ENCODE measurements at places on chromosomes 2 and 18. TPM values are rescaled to one million over a fixed set of nuclear protein-coding genes. Genes with fewer than 3 reads are reported as not detected.

GRCh38 chr2:114001937-114002336 is 112.0 kb downstream of the ACTR3 start:
- no peak for DNase-seq

GRCh38 chr2:63827749-63828148 is 13.9 kb upstream of the UGP2 start:
- no peak for DNase-seq

GRCh38 chr2:29267720-29268119 is 152.5 kb downstream of the CLIP4 start:
- DNase-seq: no peak

DNA sequence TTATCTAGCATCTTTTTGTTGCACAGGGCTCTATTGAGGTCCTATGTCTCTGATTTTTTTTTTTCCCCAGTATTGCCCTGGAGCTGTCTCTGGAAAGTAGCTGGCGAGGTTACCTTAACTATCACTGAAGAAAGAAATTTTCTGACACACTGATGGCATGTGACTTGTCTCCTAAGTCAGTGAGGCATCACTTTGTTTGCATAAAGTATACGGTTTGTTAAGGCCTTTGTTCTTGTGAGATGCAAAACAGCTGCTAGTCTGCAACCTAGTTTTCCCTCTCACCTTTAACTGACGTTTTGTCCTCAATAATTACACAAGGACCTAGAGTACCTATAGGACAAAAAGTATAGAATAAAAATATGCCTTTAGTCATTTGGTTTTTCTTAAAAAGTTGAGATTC is 41.8 kb downstream of the UBXN4 start:
- no peak for DNase-seq

GRCh38 chr18:13051950-13052349 is 60.8 kb downstream of the CEP192 start:
- no peak for DNase-seq

DNA sequence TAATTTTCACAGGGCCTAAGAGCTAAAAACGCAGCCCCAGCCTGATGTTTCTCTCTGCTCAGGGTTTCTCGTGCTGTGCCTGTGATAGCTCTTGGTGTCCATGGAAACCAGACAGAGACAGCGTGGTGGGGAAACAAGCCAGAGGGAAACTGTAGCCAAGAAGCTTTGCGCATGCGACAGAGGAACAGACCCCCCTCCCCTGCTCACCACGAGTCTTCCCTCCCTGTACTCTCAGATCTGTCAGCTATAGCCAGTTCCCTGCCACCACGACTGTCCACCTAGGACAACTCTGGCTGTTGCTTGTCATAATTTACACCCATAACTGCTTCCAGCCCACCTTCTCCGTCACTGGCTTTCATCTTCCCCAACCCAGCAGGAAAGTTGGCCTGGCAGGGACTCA is 13.2 kb upstream of the DNAJC27 start:
- no peak for DNase-seq

DNA sequence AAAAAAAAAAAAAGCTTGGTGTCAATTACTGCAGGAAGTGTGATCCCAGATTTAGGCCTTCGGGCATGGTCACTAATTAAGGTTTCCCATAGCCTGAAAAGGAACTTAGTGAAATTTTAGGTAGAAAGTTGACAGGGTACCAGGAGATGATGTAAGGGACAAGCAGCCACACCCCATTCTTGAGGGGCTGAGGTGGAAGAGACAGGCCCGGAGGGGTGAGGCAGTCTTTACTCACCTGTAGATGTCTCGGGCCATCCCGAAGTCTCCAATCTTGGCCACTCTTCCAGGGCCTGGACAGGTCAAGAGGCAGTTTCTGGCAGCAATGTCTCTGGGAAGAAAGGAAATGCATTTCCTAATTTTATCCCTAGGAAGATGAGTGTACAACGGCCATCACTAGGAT is 94.3 kb downstream of the CLIP4 start:
- no peak for DNase-seq

DNA sequence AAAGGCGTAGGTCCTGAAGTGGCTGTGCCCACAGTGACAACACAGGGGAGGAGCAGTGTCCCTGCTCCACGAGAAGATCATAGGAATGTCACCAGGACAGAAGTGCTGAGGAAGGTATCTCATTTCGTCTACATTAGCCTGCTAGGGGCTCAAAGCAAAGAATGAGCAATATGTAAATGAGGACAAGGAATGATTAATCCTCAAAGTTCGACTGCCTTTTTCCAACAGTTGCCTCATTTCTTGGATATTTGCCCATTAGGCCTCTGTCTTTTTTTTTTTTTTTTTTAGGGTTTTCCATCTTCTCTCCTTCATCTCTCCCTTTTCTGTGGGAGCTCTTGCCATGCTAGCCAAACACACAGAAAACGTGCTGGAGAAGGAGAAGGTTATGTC is 105.2 kb upstream of the ARHGAP28 start:
- no peak for DNase-seq

- no peak for DNase-seq
These were observed 289.9 kb downstream of the LRRTM1 start for GRCh38 chr2:80014637-80015036.

DNA sequence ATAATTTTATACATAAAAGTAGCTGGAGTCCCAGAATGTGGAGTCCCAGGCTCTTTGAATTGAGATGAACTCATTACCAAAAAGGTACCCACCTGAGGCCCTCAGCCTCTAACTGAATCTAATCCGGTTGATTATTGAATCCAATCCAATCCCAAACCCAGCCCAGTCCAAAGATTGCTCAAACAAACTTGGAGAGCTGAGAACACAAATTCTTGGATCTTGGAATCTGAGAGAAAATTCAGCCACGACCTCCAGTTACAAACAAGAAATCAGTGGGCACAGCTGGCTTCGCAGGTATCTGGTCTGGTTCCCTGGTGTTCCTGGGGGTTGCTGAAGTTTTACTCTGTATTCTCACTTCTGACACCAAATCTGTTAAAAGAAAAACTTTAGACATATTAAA is 28.4 kb upstream of the RHOB start:
- peak; percentile 30 for DNase-seq

DNA sequence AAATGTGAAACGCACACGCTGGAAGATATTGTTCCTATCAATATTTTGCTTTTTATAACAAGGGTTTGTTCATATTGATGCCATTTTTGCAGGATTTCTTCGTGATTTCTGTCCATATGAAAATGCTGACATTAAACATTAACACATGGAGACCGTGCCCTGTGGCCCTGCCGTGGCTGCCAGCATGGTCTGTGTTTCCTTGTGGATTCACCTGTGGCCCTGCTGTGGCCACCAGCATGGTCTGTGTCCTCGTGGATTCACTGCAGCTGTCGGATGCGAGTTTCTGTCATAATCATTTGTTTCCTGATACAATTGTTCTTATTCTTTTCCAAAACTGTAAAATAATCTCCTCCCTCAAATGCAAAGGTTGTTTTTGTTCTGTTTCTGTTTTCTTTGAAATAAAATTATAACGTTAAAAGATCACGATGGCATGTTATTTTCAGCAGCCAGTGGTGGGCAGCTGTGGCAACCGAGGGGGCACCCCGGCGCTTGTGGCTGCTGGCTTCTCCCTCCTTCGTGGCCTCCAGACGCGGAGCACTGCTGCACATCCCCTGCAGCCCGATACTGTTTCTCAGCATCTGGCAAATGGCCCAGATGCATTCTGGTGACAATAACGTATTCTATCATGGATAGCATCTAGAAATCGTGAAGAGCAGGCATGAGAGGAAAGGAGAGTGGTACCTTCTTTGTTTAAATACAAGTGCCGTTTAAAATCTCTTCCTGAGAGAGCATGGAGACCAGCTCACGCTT is 143.5 kb downstream of the PTGR3 start:
- no peak for DNase-seq

GRCh38 chr2:209993968-209994367 is 8.5 kb upstream of the RPE start:
- DNase-seq: no peak

- DNase-seq: no peak
These were observed 6.0 kb downstream of the RSAD2 start for GRCh38 chr2:6883448-6884122.

DNA sequence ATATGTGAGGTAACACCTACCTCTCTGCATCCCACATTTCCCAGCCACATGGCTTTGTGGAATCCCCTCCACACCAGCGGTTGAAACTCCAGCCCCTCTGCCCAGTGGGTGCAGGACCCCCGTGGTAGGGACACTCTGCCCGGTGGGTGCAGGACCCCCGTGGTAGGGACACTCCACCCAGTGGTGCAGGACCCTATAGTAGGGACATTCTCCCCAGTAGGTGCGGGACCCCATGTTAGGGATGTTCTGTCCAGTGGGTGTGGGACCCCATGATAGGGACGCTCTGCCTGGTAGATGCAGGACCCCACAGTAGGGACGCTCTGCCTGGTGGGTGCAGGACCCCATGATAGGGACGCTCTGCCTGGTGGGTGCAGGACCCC is 11.5 kb downstream of the COPS9 start:
- DNase-seq: no peak

DNA sequence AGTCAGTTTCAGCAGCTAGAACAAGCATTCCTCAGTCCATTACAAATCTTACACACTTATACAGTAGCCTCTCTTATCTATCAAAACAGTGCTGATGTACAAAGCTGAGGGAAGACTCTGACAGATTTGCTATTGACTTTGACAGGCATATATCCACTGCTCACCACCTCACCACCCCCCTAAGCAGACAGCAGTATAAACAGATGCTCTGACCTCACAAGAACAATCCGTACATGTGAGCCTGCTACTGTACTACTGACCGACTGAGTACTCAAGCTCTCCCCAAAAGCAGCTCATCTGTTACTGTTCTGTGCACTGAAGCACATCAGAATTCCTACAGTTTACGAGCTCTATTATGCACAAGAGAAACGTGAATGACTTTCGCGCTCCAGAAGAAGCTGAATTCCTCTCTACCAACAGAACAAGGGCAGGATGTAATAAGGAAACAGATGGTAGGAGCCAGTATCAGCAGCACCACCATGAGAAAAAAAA is 95.6 kb upstream of the PDE1A start:
- DNase-seq: no peak

SRD5A2 gene
- total RNA-seq: 23.3 TPM

GKN1 gene
- not detected for total RNA-seq

VIT gene
- total RNA-seq: 0.09 TPM

Measured in liver (tissue), 10 donors.